ENCODE measurements at places on chromosomes 6 and 20. TPM values are rescaled to one million over a fixed set of nuclear protein-coding genes. Genes with fewer than 3 reads are reported as not detected.

SLC32A1 gene
- not detected for total RNA-seq

ETV7 gene
- not detected for total RNA-seq

LY86 gene
- 4.5 TPM for total RNA-seq

C20orf144 gene
- not detected for total RNA-seq

FAM217A gene
- not detected for total RNA-seq

FOXF2 gene
- total RNA-seq, result not detected

CTAGE9 gene
- not detected for total RNA-seq

FAXC gene
- total RNA-seq, result not detected

SLC35D3 gene
- total RNA-seq, result not detected

ADAT2 gene
- total RNA-seq, result 20.8 TPM

CNKSR3 gene
- not detected for total RNA-seq

SSTR4 gene
- total RNA-seq, result not detected

ZNF334 gene
- not detected for total RNA-seq

OXT gene
- not detected for total RNA-seq

MUCL3 gene
- total RNA-seq, result not detected

LPIN3 gene
- 1.3 TPM for total RNA-seq

FAM83B gene
- total RNA-seq, result not detected

MDFI gene
- total RNA-seq, result not detected

PDE10A gene
- not detected for total RNA-seq

DUSP15 gene
- total RNA-seq, result not detected

NFATC2 gene
- total RNA-seq, result 39.8 TPM

TMEM217 gene
- total RNA-seq, result not detected

ABT1 gene
- 23.3 TPM for total RNA-seq

OVOL2 gene
- not detected for total RNA-seq

TPD52L1 gene
- total RNA-seq, result not detected

LY6G6D gene
- not detected for total RNA-seq

BPIFA1 gene
- total RNA-seq, result not detected

LAMA2 gene
- total RNA-seq, result not detected

TSPO2 gene
- not detected for total RNA-seq

TMEM181 gene
- 16.5 TPM for total RNA-seq

C20orf141 gene
- not detected for total RNA-seq

STX11 gene
- 2.7 TPM for total RNA-seq

CHRNA4 gene
- total RNA-seq, result not detected

STXBP5 gene
- 28.9 TPM for total RNA-seq

CYB5R4 gene
- total RNA-seq, result 17.8 TPM

SLC35F1 gene
- total RNA-seq, result not detected

NMBR gene
- total RNA-seq, result not detected

SLPI gene
- not detected for total RNA-seq

XKR7 gene
- total RNA-seq, result not detected

MAPK13 gene
- 33.7 TPM for total RNA-seq

B3GAT2 gene
- not detected for total RNA-seq

C20orf202 gene
- not detected for total RNA-seq

C6orf58 gene
- not detected for total RNA-seq

C6orf15 gene
- not detected for total RNA-seq

HLA-DQA2 gene
- not detected for total RNA-seq

CFAP61 gene
- not detected for total RNA-seq
